BJ (cell line): ENCODE measurements at places on chromosomes 13 and 19.

GRCh38 chr13:109163037-109163379, 533.6 kb downstream of the MYO16 start:
- no peak for DNase-seq

- DNase-seq: no peak
Measured at GRCh38 chr19:41604831-41605230, 22.0 kb downstream of the CEACAM4 start.

GRCh38 chr13:101416181-101417042, at the start of gene NALCN:
NALCN (minus strand) TSS chr13:101416508; CDS start chr13:101399126, 17,382 bp downstream.
- no peak for DNase-seq

DNA sequence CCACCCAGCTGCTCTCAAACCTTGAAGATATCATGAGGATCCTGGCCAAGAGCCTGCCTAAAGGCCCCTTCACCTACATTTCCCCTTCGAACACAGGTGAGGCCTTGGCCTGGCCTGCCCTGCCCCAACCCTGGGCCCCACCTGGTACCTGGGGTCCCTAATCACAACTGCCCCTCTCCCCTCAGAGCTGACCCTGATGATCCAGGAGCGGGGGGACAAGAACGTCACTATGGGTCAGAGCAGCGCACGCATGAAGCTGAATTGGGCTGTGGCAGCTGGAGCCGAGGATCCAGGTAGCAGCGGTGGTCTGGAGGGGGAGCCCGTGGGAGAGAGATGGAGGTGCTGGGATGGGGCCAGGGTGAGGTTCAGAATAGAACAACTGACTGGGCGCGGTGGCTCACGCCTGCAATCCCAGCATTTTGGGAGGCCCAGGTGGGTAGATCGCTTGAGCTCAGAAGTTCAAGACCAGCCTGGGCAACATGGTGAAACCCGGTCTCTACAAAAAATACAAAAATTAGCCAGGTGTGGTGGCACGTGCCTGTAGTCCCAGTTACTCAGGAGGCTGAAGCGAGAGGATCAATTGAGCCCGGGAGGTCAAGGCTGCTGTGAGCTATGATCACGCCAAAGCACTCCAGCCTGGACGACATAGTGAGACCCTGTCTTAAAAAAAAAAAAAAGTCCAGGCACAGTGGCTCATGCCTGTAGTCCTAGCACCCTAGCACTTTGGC, 17.5 kb downstream of the DDX39A start:
- no peak for DNase-seq

- no peak for DNase-seq
Measured at GRCh38 chr13:42164557-42165125, 107.3 kb upstream of the AKAP11 start.

- peak; percentile 24 for DNase-seq
Measured at GRCh38 chr19:52535771-52536447, 8.4 kb downstream of the ZNF808 start.

- DNase-seq: no peak
Measured at GRCh38 chr19:43286786-43287185, 17.5 kb upstream of the PSG9 start.

DNA sequence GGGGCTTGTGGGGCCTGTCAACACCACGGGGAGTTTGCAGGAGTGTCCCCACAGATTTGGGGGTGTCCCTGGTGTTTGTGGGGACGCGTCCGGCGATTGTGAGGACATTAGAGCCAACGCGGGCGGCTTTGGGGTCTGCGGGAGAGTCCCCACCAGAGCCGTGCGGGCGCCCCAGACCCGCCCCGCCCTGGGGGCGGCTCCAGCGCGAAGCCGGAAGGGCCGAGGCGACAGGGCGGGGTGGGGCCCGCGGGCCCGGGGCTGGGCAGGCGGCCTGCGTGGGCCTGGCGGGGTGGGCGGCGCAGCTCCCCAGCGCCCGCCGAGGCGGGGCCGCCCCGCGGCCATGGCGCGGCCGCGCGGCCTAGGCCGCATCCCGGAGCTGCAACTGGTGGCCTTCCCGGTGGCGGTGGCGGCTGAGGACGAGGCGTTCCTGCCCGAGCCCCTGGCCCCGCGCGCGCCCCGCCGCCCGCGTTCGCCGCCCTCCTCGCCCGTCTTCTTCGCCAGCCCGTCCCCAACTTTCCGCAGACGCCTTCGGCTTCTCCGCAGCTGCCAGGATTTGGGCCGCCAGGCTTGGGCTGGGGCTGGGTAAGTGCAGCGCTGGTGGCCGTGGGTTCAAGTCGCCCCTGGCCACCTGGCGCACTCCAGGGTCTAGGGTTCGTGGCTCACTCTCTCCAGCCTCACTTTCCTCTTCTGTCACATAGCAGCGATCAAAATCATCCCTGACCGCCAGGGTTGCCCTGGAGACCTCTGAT, 10.3 kb downstream of the PDE4A start:
- no peak for DNase-seq

- DNase-seq: no peak
Measured at GRCh38 chr19:12665281-12665573, 1.3 kb downstream of the MAN2B1 start.

- no peak for DNase-seq
Measured at GRCh38 chr13:68066879-68067513, 836.9 kb upstream of the PCDH9 start.

- DNase-seq: no peak
Measured at GRCh38 chr13:113147206-113147605, 11.2 kb upstream of the PROZ start.

GRCh38 chr13:73335210-73335609, 276.4 kb downstream of the KLF5 start:
- DNase-seq: peak; percentile 57

- DNase-seq: no peak
Measured at GRCh38 chr13:108785844-108786243, 156.4 kb downstream of the MYO16 start.

GRCh38 chr13:59510386-59510785, 653.3 kb downstream of the DIAPH3 start:
- DNase-seq: no peak

DNA sequence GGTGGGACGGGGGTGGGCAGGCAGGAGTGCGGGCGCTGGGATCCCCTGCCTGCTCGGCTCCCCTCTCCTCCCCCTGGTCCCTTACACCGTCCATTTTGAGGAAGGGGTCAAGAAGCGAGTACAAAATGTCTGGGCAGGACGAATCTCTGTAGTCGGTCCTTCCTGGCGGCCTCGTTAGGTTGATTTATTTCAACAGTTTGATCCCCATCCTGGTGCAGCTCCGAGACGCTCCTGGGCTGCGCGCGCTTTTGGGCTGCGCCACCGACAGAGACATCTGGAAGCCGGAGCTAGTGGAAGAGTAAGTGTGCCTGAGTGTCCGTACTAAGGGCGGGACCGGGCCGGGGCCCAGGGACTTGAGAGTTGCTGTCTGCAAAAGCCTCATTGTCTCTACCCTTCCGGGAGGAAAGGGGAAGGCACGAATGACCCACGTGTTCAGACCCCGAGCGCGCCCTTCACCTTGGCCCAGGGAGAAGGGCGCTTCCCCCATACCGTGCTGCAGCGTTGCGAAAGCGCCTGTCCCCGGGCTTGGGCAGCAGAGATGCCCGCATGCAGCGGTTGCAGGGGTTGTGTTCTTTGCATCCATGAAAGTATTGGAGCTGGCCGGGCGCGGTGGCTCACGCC, 1.8 kb downstream of the ZNF114 start:
- no peak for DNase-seq

DNA sequence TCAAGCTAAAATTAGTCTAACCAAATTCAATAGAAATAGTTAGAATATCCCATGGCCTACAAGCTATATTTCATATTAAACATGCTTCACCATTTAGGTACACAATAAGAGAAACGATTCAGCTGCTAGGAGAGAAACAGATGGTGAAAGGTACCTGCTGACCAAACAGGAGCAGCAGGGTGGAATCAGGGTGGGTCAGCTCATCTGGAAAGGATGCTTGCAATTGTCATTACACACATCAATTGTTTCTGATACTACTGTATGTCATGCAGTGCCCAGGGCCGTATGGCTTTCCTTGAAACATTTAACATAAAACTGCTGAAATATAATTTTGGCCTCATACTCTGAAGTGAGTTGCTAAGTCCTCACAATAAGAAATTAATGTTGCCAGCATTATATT, 776.0 kb downstream of the DACH1 start:
- no peak for DNase-seq

GRCh38 chr13:22218797-22219196, 547.9 kb downstream of the FGF9 start:
- no peak for DNase-seq

- no peak for DNase-seq
Measured at GRCh38 chr19:30174791-30175190, 197.4 kb upstream of the ZNF536 start.

DNA sequence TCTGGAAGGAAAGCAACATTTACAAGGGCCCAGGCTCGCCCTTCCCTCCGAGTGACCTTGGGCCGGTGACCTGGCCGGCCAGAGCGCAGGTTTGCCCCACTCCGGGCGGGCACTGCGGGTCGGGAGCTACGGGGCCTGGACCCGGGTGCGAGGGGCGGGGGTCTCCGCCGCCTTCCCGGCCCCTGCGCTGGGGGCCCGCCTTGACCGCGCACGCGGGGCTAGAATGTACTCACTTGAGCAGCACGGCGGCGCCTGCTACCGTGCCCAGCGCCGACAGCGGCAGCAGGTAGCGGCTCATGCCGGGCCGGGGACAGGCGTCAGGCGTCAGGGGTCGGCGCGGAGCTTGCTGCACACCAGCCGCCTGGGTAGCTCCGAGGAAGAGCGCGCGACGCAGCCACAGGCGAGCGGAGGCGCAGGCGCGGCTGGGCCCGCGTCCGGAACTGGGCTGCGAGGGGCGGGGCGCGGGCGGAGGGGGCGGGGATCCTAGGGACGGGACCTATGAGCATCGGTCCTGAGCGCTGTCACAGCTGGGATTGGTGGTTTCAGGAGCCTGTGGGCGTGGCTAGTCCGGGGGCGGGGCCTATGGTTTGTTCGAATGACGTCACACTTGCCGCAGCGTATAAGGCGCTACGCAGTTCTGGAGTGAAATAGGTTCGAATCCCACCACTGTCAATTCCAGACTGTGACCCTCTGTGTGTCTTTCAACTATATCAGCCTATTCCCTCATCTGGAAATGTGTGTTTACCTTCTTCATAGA, at the start of gene RDH13:
RDH13 (minus strand) TSS at position 414 of the 757 bp plus-strand sequence; CDS start at position 298, 116 bp downstream.
- peak; percentile 62 for DNase-seq

GRCh38 chr13:42638886-42639285, 64.9 kb downstream of the TNFSF11 start:
- DNase-seq: no peak

DNA sequence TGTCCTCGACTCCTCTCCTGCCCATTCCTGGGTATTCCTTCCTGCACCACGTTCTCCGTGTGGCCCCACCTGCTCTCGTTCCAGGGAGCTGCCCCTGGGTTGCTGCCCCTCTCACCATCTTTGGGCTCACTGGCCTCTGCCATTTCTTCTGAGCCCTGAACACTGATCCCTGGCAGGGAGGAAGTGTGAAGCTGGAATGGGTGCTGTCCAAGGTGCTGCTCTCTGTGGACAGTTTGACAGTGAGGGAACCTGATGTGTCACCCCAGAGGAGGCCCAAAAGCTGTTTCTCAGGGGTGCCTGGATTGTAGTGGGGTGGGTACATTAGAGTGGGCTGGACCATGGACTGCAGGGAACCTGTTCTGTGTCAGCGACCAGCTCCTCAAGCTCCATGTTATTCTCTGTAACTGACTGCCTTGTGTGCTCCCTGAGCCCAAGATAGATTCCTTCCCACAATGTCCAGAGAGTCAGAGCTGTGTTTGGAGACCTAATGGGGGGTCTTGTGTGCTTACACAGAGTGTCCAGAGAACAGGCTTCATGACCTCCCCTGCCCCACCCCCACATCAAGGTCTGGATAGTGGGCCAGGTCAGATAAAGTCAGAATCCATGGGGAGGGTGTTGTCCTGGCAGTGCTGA, 7.2 kb upstream of the CEACAM8 start:
- no peak for DNase-seq

DNA sequence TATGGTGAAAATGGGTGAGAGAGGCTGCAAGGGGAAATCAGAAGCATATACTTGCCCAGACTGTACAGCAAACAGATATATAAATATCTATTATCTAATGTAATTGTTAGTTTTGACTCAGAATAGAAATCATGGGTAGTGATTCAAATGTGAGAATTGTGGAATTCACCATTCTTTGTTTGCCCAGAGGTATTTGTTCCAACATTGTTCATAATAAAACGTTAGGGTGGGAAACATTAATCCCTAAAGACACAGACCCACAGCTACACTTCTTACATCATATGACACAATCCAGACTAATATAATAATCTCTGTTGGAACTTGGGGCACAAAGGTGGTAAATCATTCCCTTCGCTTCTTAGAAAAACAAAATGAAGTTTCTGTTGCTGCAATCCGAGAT, 646.5 kb upstream of the SLITRK6 start:
- DNase-seq: no peak

DNA sequence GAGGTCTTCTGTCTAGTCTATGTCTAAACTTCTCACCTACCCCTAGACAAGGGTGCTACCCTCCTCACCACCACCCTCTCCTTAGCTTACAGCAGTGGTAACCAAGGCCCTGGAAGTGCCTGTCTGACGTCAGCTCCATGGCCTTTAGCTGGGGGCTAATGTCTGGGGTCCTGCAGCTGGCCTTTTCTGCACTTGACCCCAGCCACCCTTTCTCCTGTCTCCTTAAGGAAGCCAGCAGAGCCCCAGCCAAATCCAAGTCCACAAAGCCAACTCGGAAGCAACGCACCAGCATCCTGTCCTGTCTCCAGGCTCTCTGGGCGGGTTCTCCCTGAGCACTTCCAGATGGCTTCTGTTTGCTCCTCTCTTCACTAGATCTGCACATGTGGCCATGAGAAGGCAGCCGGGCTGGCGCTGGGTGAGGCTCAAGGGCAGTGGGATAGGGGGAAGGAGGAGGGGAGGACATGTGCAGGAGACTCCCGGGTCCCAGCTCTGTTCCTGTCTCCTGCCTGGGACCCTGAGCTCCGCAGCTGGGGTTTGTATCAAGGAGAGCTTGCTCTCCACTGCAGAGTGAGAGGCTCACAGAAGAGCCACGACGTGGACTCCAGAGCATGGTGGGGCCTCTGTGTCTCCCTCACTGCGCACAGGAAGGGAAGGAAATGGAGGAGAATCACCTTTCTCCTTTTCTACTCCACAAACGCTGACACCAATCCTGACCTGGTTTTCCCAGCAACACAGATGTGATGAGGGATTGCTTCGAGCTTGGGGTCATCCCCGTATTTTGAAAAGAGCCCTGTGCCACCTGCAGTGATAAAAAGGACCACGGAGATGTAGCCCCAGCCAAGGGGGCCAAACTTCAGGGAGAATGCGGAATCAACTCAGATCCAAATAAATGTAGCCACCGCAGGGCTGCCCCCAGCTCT, 204.2 kb downstream of the USP12 start:
- DNase-seq: no peak

DNA sequence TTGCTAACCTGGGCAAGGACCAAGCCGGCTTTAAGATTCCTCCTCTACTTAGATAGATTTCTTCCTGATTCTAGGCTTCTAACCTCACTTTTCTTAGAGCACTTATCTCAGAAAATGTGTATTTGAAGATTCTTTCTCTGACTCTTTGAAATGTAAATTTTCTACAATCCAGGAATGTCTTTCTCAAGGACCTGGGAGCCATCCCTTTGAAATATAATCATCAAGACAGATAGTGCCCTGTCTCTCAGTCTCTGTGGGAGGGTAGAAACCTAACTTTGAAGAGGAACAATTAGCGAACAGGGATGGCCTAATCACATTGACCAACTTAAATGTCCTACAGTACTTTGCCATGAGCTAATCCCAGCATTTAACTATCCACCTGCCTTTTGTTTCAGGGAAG, 1646.0 kb downstream of the PCDH9 start:
- DNase-seq: no peak
